ENCODE measurements at places on chromosomes 5 and 9.
A peak's percentile ranks its signal among the peaks of the same experiment; 100 is the strongest.

DNA sequence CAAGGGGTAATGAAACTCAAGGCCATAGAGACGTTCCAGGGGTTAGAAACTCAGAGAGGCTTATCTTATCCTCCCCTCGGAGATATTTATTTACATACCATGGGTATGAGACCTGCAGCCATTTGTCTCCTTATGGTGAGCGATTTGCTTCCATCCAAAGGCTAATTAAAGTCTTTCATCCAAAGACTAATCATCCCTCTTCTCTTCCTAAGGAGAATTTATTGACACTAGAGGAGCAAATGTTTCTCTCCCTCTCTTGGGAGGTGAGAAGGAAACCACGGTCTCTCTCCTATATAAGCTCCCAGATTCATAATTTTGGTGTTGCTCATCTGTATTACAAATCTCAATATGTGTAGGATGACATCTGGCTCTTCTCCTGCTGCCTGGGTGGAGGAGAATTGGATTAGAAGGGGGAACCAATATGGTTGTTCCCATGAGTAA lies 31.0 kb upstream of the RPS23 start:
- no peak for DNase-seq

DNA sequence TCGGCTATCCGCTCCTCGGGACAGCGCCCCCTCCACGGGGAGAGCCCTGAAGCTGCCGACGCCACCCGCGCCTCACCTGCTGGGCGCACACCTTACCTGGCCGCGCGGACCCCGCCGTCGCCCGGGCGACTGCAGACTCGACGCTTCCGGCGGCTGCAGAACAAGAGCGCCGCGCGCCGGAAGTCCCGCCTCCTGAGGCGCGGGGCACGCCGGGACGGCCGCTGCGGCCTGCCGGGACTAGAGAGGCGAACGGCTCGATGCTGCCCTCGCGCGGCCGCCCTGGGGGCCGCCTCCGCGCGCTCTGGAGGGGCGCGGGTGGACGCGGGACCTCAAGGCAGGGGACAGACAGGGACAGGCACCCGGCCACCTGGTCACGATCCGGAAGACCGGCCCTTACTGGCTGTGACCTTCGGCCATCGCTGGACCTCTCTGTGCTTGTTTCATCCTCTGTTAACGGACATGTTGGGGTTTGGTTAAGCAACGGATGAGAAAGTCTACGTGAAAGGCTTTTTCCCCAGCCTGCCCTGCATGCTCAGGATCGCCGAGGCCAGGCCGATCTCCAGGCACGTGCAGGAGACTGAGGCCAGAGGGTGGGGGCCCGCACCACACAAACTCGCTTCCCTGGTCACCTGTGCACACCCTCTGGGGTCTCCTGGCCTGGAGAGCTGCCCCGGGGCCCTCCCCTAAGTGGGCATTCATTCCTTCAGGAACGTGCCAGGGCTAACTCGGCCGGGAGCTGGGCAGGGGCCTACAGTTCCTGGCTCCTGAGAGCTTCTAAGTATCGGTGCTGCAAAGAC lies at the start of gene SNAPC4:
Gene SNAPC4 (minus strand): TSS at position 133 of the 797 bp plus-strand sequence. CDS start 1,742 bp downstream, outside the sequence.
- DNase-seq = peak; percentile 47

- DNase-seq = peak; percentile 77
Measured at GRCh38 chr5:172113036-172113435, 75.0 kb downstream of the STK10 start.

DNA sequence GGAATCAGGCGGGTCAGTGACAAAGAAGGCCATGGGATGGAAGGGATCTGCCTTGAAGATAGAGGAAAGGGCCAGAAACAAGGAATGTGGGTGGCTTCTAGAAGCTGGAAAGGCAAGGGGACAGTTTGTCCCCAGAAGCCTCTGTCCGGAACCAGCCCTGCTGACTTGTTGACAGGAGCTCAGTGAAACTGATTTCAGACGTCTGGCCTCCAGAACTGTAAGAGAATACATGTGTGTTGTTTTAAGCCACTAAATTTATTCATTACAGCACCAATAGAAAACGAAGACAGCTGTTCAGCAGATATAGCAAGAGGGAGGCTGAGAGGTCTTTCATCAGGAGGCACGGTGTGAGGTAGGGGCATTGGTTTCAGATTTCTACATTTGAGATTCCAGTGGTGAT lies 422.5 kb downstream of the KDM4C start:
- DNase-seq = no peak

DNA sequence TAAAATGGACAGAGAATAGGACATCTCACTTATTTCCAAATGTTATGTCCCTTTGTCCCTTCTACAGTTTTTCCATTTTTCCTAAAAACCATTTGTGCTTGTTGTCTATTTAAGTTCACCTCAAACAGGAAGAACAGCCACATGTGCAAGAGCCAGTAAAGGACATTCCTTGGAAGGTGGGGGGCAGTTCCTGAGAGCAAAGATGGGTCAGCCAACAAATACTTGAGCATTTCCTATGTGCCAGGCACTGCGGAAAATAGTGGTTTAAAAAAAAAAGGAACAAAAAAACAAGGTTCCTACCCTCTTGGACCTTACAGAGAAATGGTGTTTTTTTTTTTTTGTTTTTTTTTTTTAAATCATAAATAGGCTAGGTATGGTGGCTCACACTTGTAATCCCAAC lies 26.8 kb downstream of the ANP32B start:
- DNase-seq = peak; percentile 63

DNA sequence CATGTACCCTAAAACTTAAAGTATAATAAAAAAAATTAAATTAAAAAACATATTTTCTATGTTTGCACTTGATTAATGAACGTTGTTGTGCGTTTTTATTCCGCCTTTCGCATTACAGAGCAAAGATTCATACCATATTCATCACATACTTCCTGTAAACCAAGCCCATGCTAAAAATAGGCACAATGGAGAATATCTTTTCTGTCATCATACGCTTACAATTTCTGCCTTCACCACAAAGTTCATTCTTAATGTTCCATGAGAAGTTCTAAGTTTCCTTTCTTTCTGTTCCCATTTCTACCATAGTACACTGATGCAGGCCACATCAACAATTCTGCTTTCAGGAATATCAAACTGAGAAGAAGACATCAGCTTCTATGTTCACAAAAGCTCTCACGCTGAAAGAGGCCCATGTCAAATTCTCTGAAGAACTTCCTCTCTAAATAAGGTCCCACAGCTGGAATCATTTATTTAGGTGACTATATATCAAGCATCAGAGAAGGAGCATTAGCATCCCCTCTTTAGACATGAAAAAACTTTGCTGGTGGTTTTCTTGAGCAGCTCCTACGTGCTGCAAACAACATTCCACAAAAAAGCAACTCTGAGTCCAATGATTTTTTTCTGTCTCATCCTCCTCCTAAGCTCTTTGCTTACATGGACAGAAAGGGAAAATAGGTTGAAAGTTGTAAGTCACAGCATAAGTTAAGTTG lies 456.4 kb downstream of the CDH10 start:
- DNase-seq = no peak

GRCh38 chr5:40915341-40915926 lies 6.1 kb downstream of the C7 start:
- DNase-seq = no peak

DNA sequence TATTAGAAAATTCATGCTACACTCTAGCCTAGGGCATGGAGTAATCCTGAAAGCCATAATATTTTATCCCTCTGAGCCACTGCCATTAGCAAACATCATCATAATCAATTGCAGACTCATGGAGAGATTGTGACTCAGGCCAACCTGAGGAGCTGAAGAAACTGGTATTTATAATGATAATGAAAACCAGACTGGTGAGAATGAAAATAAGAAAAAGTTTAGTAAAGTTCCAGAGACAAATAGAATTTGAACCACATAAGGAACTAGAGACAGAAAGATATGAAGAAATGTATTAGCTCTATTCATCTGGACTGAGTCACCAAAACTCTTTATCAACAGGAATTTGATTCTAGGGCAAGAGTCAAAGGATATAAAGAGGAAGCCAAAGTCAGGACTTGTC lies 158.7 kb downstream of the DRD1 start:
- no peak for DNase-seq

GRCh38 chr9:119761812-119762211 lies 392.6 kb upstream of the BRINP1 start:
- DNase-seq = no peak

GRCh38 chr9:4292781-4293180 lies 7.1 kb downstream of the GLIS3 start:
- no peak for DNase-seq

DNA sequence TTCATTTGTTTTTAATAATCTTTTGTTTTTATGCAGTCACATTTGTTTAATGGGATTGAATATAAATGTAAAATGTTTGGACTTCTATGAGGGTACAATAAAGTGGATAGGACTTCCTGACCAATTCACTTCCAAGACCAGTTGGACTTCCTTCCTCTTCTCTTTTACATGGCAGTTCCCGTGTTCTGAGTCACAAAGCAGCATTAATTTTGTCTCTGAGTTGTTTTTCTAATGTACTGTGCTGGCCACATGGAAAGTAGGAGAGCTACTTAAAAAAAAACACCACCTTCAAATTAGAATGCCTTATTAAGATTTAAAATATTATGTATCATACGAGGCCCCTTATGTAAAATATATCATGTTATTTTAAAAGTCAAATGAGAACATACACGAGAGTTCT lies 87.3 kb downstream of the CCDC171 start:
- DNase-seq = no peak
